ENCODE measurements at places on chromosomes 1 and 21.
A peak's percentile ranks its signal among the peaks of the same experiment; 100 is the strongest.

DNA sequence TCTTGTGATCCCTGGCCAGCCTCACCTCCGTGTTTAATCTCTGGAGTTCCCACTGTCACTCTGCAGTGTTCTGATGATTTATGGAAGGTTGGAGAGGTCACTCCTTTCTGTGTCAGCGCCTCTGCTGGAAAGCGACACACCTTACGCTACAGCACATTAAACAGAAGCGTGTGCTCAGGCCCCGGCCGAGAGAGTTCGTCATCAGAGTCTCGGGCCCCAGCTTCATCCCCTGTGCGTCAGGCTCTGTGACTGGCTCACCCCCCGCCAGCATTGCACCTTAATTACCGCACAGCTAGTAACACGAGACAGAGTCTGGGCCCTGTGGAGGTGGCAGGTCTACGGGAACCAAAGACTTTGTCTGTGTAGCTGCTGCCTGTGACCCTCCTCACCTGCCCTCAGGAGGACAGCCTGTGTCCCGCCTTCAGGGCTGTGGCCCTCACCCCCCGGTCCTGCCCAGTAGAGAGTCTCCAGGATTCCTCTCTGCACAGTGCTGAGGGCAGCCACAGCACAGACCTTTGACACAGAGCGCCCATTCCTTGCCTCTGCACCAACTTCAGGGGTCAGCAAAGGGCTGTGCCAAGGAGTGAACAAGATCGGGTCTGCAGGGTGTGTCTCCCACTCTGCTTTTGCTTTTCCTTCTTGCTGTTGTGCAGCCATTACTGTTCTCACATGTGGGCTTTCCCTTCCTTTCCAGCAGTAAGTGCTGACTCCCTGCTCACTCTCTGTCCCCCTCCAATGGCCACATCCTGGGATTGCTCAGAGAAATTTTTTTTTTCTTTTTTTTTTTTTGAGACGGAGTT, 157.6 kb downstream of the PGBD5 start:
- no peak for DNase-seq

DNA sequence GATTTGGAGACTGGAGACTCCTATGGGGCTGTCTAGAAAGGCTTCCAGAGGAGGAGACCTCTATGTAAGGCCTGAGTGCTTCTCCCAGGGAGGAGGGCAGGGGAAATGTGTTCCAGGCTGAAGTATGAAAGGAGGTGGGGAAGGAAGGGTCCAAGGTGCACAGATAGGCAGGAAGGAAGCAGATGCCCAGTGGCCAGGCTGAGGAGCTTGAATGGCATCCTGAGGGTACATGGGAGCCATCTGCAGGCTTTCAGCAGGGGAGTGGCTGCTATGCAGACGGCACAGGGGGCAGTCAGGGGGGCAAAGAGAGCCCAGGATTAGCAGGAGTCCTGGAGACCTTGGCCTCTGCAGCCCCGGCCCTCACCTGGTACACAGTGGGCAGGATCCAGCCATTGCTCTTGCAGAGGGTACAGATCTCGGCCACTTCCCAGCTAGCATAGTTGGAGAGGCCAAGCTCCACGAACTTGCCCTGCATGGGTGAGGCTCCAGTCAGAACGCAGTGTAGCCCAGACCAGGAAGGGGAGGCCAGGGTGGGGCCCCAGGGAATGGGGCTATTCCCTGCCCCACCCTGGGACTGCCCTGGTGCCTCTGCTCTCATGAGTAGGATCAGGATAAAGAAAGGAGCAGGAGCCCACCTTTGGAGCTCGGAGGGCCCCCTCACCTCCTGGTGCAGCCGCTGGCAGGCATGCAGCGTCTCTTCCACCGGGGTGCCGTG, 4.0 kb downstream of the AKR7A2 start:
- no peak for DNase-seq

GRCh38 chr1:31102501-31102950, 37.0 kb upstream of the PUM1 start:
- DNase-seq: no peak

DNA sequence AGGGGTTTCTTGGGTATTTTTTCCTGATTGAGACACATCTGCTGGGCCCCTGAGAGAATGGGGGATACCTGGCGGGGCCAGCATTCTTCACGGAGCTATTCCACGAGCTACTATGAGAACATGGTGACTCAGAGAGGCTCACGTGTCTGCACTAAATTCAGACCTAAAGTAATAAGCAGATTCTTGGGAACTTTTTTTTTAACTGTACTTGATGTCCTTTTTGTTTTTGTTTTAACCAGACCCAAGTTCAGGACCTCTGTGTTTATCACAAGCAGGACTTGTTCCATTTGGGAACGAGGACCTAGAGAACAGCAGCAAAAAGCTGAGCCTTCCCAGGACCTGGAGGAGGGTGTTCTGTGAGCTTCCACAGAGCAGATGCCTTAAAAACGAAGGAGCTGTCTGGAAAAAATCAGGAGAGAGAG, 44.0 kb downstream of the EVA1C start:
- no peak for DNase-seq

DNA sequence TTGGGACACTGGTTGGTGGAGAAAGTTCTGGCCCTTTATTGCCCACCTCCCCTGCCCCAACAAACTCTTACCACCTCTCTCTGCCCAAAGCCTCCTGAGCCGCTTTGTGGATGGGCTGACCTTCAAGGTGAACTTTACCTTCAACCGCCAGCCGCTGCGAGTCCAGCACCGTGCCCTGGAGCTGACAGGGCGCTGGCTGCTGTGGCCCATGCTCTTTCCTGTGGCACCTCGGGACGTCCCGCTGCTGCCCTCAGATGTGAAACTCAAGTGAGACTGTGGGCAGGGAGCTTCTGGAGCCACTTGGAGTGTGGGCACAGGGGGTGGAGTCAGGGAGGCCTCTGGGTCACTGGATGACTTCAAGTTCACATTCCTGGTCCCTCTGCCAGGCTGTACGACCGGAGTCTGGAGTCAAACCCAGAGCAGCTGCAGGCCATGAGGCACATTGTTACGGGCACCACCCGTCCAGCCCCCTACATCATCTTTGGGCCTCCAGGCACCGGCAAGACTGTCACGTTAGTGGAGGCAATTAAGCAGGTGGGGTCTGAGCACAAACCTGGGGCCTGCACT, 12.5 kb downstream of the RHOC start:
- DNase-seq: no peak

GRCh38 chr1:91527266-91527765, 26.7 kb downstream of the CDC7 start:
- DNase-seq: no peak

- no peak for DNase-seq
Measured at GRCh38 chr21:45592208-45592619, 50.0 kb upstream of the SLC19A1 start.

DNA sequence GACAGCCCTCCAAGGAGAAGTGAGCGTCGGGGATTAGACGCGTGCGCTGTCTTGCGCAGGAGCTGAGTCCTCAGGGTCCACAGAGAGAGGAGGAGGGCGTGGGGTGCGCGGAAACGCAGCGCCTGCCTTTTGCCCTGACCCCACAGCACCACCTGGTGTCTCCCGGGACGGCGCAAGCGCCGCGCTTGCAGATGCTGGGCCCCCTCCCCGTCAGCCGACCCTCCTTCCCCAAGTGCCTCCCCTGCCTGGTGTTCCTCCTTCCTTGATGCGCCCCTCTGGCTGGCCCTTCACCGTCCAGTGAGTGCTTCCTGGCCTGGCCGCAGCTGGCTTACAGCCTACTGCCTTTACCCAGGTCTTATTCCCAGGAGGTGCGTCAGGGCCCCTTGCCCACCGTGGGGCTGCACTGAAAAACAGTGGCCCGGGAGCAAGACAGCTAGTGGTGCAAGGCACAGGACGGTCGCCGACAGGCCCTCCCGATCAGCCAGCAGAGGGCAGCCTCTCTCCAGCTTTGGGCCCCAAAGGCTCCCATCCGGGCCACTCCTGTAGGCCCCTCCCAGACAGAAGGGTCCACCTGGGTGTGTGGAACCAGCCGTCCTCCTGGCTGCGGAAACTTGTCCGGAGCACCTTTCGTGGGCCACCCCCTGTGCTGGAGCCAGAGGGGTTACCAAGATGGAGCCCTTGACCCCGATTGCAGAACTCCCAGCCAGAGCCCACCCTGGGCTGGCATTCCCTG, 12.9 kb upstream of the PHLDA3 start:
- DNase-seq: peak; percentile 53

DNA sequence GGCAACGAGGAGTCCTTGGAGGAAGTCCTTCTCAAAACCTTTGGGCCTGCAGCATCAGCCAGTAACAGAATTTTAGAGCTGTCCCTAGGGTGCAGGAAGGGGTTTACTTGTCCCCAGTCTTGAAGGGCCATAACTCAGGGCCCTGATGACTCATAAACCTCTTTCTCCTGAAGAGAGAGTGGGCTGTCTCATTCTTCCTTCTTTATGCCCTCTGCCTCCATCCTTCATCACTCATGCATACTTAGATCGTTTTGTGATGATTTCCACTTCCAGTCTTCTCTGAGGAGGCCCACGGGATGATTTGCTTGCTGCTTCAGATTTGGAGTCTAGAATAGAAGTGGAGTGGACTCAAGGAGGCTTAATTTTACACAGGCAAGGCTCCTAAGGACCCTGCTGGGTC, 60.2 kb downstream of the NDUFS5 start:
- DNase-seq: no peak

DNA sequence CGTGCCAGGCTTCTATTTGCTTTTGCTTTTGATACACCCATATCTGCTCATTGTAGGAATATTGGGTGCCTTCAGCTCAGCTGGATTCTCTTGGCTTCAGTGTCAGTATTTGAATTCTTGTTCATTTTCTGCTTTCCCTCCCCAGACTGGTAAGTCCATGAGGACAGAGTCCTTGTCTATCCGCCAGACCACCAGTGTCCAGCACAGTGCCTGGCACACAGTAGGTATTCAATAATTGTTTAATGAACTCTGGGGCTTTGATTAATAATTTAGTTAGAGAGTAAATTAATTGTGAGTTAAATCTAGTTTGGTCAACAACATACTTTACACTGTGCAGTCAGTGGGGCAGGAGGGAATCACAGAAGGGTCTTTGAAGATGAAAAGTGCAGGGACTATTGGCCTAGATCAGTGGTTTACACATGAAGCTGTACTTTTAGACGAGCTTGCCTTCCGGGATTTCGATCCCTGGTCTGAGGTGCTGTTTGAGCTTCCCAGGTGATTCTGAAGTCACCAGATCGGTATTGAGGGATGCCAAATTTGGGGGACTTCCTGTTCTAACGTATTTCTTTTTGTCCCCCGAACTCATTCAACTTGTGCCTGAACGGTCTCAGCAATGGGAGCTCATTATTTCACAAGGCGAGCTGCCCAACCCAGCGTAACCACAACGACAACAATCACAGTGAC, 119.1 kb upstream of the JUN start:
- DNase-seq: no peak

- DNase-seq: no peak
Measured at GRCh38 chr1:9844106-9844505, 20.3 kb upstream of the CLSTN1 start.

DNA sequence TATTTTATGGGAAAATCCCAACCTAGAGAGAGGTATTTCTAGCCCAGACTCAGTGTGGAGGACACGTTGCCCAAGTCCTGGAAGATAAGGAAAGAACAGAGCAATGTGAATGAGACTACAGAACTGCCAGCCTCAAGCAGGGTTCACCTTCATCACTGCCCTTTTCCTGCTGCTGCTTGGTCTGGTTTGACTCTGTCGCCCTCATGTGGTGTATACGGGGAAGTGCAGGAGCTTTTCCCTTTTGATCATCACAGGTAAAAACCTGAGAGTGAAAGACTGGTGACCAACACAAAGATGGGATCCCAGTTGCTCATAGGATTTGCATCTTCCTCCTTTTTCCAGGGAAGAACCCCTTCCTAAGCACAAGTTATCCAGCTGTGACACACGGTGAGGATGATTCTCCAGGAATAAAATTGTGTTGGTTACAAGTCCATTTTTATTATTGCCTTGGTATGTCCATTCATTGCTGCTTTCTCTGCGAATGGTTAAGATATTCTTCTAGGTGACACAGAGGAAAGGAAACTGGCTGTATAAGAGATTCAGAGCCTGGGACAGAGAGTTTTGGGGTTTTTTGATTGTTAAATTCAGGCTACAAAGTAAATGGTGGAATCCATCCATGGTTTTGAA, 89.5 kb upstream of the CD53 start:
- no peak for DNase-seq

- no peak for DNase-seq
Measured at GRCh38 chr1:109917051-109917767, 6.6 kb downstream of the CSF1 start.

GRCh38 chr1:2882966-2883696, 81.6 kb upstream of the TTC34 start:
- DNase-seq: no peak

DNA sequence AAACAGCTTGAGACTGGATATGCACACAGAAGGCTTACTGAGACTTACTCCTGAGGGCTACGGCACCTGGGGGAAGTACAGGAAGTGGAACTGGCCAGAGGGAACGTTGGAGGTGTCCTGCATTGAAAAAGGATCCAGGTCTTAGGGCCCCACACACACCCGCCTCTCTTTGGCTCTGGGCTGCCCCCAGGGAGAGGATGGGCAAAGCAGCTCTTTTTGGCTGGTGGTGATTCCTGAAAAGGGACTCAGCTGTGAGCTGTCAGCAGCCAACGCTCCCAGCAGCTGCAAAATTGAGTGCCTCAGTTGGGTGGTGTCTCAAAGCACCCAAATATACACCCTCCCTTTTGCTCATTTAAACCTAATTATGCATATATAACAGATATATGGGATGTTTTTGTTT, 213.2 kb downstream of the TNR start:
- DNase-seq: no peak

DNA sequence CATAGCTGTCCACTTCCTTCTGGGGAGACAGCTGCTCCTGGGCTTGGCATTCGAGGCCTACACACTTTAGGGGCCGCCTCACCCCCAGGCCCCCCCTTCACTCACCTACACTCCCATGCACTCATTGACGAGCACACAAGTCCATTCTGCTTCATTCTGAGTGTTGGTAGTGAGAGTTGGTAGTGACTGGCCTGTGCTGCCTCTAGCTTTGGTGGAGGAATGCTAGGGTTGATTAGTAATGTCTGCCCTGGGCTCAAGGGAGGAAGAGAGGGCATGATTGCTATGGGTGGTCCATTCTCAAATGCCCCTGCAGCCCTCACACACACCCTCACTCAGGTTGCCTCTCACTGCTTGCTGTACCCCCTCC, 30.4 kb downstream of the TRIM11 start:
- no peak for DNase-seq

GRCh38 chr21:36790616-36791015, 91.7 kb downstream of the SIM2 start:
- DNase-seq: no peak

- DNase-seq: no peak
Measured at GRCh38 chr21:41762753-41763152, 4.1 kb downstream of the RIPK4 start.

DNA sequence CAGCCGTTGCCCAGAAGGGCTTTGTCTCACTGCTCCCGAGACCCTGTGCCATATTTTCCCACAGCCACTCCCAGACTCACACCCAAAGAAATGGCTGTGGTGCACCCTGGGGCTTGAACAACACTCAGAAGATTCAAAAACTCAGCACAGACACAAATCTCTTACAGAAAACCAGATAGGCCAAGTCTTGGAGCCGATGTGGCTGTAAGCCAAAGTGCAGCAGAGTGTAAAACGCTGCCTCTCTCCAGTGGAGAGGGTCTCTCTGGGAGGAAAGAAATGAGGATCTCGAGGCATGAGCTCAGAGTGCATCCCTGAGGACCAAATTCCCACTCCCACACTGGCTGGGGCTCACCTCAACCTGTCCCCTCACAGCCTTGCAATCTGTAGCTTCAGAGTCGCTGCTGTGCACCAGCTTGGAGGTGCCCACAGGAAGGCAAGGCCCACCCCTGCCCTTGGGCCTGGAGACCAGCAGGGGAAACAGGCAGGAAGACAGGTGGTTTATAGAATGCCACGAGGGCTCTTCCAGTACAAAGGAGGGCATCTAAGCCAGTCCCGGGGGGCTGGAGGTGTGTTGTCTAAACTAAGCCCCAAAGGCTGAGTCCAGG, 171.3 kb upstream of the AJAP1 start:
- no peak for DNase-seq

GRCh38 chr1:95699149-95699953, 465.3 kb downstream of the RWDD3 start:
- no peak for DNase-seq

Measured in stimulated activated CD8-positive, alpha-beta memory T cell treated with anti-CD3 and anti-CD28 coated beads, Interleukin-15, amount 100 ng/mL, for 24 hours (primary cell).